Hematopoietic multipotent progenitor cell treated with erythropoietin and hydrocortisone succinate and interleukin-3 and kit ligand, for 17 days (in vitro differentiated cells): ENCODE measurements at places on chromosomes 12 and 14.

DNA sequence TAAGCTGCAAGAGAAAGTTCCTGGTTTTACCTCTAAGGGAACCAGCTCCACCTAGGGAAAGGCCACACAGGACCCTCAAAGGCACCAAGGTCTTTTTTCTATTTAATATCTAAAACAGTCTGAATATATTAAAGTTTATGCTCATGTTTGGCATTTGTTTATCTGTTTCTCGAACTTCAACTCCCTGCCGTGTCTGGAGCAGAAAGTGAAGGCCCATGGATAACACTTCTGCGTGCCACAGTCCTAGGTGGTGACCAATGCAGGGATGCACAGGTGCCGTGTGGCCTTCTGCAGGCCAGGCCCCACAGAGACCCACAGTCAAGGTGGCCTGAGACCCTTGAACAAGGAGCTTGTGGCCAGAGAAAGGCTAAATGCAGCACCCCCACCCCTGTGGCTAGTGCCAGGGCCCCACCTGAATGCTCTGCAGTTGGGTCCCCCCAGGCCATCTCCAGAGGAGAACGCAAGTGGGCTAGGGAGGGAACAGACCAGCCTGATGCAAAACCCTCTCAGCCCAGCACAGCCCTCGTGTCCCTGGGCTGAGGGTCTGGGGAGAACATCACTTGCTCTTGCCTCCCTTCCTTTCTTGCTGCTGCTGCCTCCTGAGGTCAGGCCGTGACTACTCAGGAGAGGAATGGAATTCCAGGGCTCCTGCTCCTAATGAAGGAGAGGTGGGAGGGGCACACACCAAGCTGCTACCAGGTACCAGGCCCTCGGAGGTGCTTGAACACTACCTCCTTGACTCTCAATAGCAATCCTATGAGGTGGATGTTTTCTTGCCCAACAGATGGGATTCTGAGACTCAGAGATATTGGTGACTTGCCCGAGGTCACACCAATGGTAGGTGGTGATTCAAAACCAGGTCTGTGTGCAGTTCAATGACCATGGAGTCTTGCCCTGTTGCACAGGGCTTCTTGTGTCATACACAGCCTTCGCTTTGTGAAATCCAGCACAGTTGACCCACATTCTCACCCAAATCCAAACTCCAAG, 45.4 kb downstream of the PSMA6 start:
- no peak for DNase-seq

GRCh38 chr12:53006810-53007309, 604 bp downstream of the EIF4B start:
- DNase-seq, result peak; percentile 71

GRCh38 chr12:81692008-81692407, 67.1 kb downstream of the PPFIA2 start:
- DNase-seq, result no peak

GRCh38 chr14:100748403-100748802, 21.7 kb downstream of the DLK1 start:
- DNase-seq, result no peak

DNA sequence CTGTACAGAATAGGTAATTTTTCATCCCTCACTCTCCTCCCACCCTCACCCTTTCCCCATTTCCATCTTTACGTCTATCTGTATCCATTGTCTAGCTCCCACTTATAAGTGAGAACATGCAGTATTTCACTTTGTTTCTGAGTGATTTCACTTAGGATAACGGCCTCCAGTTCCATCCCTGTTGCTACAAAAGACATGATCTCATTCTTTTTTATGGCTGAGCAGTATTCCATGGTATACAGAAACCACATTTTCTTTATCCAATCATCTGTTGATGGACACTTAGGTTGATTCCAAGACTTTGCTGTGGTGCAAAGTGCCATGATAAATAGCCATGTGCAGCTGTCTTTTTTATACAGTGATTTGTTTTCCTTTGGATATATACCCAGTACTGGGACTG, 16.4 kb downstream of the EEA1 start:
- no peak for DNase-seq

GRCh38 chr12:96812153-96812552, 94.9 kb upstream of the NEDD1 start:
- DNase-seq, result no peak

DNA sequence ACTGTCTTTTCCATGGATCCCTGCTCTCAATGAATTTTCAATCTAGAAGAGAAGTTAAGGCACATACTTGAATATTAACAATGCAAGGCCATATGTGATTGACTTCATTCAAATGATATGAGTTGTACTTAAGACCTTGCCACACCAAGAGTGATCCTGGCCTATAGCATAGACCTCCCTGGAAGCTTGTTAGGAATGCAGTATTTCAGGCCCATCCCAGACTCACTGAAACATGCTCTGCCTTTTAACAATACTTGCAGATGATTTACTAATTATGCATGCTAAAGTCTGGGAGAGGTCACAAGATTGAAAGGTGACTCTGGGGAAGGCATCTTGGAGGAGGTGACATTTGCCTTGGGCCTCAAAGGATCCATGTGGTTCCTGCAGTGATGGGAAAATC, 43.2 kb downstream of the RFX4 start:
- no peak for DNase-seq

GRCh38 chr14:104530646-104531045, 48.9 kb upstream of the C14orf180 start:
- DNase-seq, result no peak

DNA sequence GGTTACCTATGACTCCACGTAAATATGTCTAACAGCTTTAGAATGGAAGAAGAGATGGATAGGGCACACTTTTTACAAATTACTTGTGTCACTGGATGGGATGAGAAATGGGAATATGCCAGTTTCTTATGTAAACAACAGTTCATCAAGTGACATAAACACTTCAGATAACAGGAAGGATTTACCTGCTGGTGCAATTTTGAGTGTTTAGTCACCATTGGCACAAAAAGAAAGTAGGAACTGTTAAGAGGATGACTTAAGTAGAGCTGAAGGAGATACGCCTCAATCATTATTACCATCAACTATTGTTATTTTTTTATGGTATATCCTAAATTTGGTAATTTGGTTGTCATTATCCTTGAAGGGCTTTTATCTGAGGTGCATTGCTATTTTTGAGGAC, 83.2 kb downstream of the RMST start:
- no peak for DNase-seq

DNA sequence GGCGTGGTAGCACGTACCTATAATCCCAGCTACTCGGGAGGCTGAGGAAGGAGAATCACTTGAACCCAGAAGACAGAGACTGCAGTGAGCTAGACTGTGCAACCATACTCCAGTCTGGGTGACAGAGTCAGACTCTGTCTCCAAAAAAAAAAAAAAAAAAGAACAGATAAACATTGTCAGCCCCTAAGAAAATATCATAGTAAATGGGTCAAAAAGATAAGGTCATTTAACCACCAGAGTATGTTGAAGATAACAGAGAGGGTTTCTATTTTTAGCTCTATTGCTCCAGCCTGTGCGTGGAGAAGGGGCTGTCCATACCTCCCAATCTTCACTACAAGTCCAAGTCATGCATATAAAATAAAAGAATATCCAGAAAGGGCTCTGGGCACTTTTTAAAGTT, 15.4 kb downstream of the LGMN start:
- no peak for DNase-seq

- no peak for DNase-seq
Measured at GRCh38 chr14:45253754-45254310, 830 bp upstream of the MIS18BP1 start.

DNA sequence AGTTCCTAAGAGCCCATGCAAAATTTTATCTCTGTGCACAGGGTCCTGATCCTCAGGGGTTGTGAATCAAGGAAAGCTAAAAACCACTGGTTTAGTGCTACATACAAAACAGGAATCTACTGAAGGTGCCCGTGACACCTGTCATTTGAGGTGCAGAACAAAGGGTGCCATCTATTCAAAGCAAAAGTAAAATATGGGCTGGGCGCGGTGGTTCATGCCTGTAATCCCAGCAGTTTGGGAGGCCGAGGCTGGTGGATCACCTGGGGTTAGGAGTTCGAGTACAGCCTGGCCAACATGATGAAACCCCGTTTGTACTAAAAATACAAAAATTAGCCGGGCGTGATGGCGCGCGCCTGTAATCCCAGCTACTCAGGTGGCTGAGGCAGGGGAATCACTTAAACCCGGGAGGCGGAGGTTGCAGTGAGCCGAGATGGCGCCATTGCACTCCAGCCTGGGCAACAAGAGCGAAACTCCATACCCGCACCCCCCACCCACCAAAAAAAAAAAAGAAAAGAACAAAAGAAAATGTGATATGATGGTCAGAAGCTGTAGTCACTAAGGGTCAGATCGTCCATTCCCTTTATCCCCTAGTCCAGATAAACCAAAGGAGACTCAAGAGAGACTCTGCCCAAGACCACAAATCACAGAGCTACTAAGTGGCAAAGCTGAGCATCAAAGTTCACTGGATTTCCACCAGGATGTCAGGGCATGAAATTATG, 3.4 kb downstream of the PPTC7 start:
- no peak for DNase-seq

- DNase-seq, result no peak
Measured at GRCh38 chr12:40011775-40012129, 94.1 kb downstream of the SLC2A13 start.

GRCh38 chr14:74945261-74945851, 10.0 kb downstream of the PGF start:
- peak; percentile 55 for DNase-seq

DNA sequence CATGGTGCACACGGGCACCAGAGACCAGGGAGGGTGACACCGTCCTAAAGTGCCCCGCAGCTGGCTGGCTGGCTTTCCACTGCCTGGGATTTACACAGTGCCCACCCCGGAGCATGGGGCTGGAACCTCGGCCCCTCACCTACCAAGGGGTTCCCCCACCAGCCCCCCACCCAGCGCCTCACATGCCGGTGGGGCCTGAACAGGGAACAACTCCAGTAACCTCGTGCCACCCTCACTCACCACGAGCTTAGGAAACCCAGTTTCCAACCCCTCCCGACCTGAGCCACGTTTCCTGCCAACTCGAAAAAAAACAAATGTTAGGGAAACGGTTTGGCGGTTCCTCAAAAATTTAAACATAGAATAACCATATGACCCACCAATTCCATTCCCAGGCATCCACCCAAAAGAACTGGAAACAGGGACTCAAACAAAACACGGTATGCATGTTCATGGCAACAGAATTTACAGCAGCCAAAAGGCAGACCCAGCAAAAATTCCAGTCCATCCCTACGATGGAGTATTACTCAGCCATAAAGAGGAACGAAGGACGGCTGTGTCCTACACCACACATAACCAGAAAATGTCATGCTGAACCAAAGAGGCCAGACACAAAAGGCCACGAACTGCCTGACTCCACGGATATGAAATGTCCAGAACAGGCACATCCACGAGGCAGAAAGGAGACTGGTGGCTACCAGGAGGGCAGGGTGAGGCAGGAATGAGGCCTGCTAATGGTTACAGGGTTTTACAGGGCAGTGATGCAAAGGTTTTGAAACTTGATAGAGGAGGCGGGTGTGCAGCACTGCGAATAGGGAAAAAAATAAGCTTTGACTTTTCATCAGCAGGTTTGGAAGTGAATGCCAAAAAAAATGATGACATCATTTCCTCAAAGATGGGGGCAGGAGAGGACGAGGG, 68.9 kb downstream of the NCOR2 start:
- no peak for DNase-seq

DNA sequence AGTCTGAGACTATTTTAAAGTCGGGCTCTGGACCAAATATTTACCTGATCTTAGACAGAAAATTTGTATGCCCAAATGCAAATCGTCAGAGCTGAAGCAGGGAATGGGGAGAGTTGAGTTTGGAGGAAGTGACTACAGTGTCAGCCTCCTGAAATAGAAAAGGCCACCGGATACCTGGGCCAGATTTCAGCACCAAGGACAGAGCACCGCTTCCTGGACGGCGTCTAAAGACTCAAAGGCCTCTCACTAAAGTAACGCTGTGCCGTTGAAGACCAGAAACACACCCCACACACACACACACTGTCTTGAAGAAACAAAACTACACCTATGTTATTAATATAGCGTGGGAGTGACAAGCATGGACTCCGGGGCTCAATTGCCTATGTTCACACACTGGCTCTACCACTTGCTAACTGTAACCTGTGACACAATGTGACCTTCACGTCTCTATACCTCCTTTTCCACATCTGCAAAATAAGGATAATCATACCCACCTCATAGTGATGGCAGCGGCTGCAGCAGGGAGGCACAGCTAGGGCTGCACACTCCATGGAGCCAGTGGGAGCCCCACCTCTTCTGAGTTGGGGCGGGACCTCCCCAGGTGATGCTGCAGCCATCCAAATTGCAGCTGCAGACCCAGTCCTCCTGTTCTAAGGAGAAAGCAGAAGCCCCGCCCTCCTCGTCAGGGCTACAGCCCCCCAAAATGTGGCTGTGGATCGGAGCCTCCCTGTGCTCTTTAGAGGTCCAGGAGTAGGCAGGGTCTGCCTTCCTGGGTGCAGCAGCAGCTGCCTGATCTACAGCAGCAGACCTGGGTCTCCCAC, 35.6 kb downstream of the KRT76 start:
- peak; percentile 39 for DNase-seq

GRCh38 chr12:6699989-6700645, 498 bp downstream of the PIANP start:
- DNase-seq, result no peak

GRCh38 chr14:29821242-29821641, 106.4 kb downstream of the PRKD1 start:
- DNase-seq, result no peak

DNA sequence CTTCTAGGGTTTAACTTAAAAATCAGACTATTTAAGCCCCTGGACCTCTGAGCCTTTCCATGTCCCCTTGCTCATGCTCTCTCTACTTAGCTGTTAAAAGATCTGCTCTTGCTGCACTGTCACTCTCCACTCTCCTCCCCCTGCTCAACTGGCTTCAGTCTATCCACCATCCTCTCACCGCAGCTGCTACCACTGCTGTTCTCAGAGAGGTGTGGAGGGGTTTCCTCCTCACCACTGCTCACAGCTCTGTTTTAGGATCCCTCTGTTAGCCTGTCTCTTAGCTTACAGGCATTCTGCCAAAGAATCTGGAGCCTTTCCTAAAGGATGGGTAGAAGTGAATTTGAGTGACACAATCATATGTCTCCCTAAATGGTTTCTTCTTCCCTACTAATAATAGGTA, 43.7 kb upstream of the ATP2B1 start:
- no peak for DNase-seq

GRCh38 chr12:23927907-23928306, 21.6 kb downstream of the SOX5 start:
- no peak for DNase-seq

DNA sequence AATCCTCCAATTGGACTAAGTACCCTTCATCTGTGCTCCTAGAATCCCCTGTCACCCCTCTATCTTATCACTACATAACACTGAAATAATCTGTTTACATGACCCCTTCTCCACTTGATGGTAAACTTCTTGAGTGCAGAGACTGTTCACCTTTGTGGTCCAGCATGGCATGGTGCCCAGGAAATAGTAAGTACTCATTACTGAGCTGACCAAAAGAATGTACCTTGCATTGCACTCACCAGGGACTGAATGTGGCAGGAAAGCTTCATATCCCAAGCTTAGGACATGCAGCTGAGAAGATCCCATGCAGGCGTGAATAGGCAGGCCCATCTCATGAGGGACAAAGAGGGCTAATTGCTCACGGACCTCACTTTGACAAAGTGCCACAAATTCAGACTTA, 1.4 kb upstream of the GARIN2 start:
- DNase-seq, result no peak
